ENCODE measurements at places on chromosomes 16 and 17. TPM values are rescaled to one million over a fixed set of nuclear protein-coding genes. Genes with fewer than 3 reads are reported as not detected.

DNA sequence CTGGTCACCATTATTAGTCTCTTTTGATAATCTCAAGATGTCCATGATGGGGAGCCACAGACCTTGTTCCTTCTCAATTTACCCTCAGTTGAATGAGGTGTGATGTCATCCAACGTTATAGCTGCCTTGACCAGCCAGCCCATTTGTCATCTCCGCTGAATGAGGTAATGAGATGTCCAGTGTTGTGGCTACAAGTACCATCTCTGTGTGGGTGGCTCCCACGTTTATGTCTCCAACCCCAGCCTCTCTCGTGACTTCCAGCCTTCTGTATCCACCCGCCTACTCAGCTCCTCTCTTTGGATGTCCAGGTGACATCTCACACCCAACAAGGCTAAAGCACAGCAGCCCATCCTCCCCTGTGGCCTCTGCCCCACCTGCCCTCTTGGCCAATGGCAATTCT lies 18.2 kb downstream of the DNAH17 start:
- H3K27ac ChIP-seq = no peak overlapping the region
- H3K27me3 ChIP-seq = peaks cover 10% of the 10 kb centered on the region
- DNase-seq = no peak
- H3K4me1 ChIP-seq = no peaks in the 10 kb centered on the region
- H3K36me3 ChIP-seq = no peaks in the 10 kb centered on the region

- no peaks in the 10 kb centered on the region for H3K27me3 ChIP-seq
- H3K4me1 ChIP-seq = no peaks in the 10 kb centered on the region
- no peak overlapping the region for H3K27ac ChIP-seq
- H3K4me3 ChIP-seq = no peak overlapping the region
Observed at GRCh38 chr16:54817940-54818574, 112.6 kb upstream of the IRX5 start.

DNA sequence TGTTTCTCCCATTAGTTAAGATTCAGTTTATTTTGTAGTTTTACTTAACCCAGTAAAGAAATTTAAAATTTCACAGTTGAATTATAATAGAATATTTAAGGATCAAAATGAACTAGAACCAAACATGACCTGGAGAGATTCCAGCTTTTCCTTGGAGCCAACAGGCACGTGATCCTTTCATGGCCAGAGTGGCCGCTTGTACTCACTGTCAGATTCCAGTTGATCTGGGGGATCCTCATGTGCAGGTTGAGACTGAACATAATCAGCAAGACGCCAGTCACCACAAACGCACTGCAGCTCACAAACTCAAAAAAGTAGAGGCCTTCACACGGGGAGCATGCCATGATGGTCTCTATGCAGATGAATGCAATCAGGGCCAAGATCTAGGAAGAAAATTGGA lies 31.7 kb downstream of the CMTM3 start:
- no peak overlapping the region for H3K4me3 ChIP-seq
- no peak for DNase-seq
- H3K4me1 ChIP-seq = no peaks in the 10 kb centered on the region
- no peaks in the 10 kb centered on the region for H3K36me3 ChIP-seq

DNA sequence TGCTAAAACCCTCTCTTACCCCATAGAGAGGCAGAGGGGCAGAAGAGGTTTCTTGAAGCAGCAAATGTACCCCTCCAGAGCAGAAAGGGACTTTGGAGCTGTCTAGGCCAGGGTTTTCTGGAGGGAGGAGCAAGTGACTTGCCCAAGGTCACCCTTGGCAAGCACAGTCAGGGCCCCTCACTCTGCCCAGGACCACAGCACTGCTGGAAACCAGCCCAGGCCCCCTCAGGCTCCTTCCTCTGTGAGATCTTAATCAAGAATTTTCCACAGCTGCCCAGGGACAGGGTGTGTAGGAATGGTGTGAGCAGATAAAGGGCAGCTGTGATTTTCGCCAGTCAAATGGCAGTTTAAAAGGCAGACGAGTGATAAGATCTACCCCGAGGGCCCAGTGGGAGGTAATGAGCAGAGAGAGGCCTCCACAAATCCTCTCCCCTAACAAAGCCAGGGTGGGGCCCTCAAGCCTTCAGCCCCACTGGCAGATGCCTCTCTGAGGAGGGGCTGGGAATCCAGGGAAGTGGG lies 3.9 kb upstream of the SLC12A3 start:
- no peaks in the 10 kb centered on the region for H3K27me3 ChIP-seq
- peak overlapping the region; percentile 65 for H3K27ac ChIP-seq
- DNase-seq = no peak
- no peak overlapping the region for H3K4me3 ChIP-seq
- no peaks in the 10 kb centered on the region for H3K36me3 ChIP-seq

GRCh38 chr16:3138342-3138741 lies 3.5 kb downstream of the ZNF213 start:
- H3K27ac ChIP-seq = no peak overlapping the region
- no peak for DNase-seq
- no peaks in the 10 kb centered on the region for H3K27me3 ChIP-seq
- no peaks in the 10 kb centered on the region for H3K36me3 ChIP-seq
- H3K4me3 ChIP-seq = no peak overlapping the region

DNA sequence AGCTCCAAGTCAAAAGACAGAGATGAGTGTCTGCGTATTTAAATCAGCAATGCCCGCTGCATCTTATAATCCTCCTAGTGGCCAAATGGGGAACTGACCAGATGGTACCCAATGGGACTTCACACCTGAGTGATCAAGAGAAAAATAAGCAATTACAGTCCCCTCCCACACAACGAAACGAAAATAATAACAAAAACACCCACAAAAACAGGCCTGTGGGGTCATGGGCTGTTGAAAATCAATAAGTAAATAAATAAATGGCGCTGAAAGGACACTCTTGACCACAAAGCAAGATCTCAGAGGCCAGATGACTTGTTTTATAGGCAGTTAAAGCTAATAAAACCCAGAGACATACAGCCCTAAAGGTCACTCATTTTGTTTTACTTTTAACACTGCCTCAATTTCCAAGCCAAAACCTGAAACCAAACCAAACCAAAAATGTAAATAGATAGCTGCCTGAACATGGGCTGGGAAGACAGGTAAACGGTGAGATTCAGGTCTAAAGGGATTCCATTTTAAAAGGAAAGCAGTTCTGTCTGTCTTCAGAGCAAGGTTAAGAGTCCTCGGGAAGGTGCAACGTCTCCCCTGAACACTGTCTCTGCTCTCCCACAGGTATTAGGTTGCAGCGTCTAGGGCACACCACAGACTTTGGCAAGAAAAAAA lies 1.3 kb downstream of the ZNF821 start:
- peak overlapping the region; percentile 86 for H3K4me3 ChIP-seq
- peak overlapping the region; percentile 89 for H3K27ac ChIP-seq
- peaks cover 43% of the 10 kb centered on the region for H3K4me1 ChIP-seq
- DNase-seq = peak; percentile 90

DNA sequence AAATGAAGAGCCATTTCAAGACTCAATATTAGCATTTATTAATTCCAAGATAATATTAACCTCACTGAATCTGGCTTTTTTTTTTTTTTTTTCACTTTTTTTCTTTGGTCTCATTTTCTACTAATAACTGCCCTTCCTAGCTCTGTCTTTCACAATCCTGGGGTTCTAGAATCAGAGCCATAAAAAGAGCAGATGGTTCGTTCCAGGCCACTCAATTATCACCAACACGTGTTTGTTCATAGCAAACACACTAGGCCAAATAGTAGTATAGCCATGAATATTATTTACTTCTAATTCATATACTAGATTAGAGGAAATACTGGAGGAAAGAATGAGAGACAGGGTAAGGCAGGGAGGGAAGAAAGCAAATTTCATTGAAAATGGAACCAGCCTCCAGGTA lies 39.8 kb downstream of the TEX2 start:
- no peaks in the 10 kb centered on the region for H3K27me3 ChIP-seq
- no peak for DNase-seq
- H3K4me3 ChIP-seq = no peak overlapping the region
- H3K4me1 ChIP-seq = peaks cover 3% of the 10 kb centered on the region
- H3K27ac ChIP-seq = no peak overlapping the region

GRCh38 chr16:66871840-66872239 lies 8.5 kb upstream of the PDP2 start:
- no peaks in the 10 kb centered on the region for H3K36me3 ChIP-seq
- DNase-seq = no peak
- H3K27me3 ChIP-seq = peaks cover 4% of the 10 kb centered on the region
- no peak overlapping the region for H3K27ac ChIP-seq
- peaks cover 11% of the 10 kb centered on the region for H3K4me1 ChIP-seq
- H3K4me3 ChIP-seq = no peak overlapping the region

DNA sequence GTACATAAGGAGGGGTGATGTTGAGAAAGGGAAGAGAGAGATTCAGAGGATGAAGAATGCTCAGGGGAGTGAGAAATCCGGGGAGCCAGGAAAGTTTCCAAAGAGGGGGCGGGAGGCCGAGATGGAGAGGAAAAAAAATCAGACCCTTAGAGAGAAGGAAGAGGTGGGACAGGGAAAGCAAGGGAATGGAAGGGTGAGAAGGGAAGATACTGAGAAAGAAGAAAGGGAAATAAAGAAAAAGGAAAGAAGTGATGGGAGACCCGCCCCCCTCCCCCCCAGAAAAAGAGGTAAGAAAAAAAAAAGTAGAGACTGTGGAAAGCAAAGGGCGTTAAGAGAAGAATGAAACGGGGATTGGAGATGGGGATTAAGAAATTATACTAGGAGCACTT lies 507 bp downstream of the DYNLRB2 start:
- H3K27me3 ChIP-seq = no peaks in the 10 kb centered on the region
- H3K4me3 ChIP-seq = peak overlapping the region; percentile 68
- no peak for DNase-seq
- H3K4me1 ChIP-seq = peaks cover 11% of the 10 kb centered on the region

GRCh38 chr16:88468275-88469129 lies 15.4 kb downstream of the ZFPM1 start:
- H3K27ac ChIP-seq = no peak overlapping the region
- no peak overlapping the region for H3K4me3 ChIP-seq
- H3K27me3 ChIP-seq = no peaks in the 10 kb centered on the region
- no peak for DNase-seq
- H3K36me3 ChIP-seq = no peaks in the 10 kb centered on the region

- H3K36me3 ChIP-seq = peaks cover 4% of the 10 kb centered on the region
- peaks cover 12% of the 10 kb centered on the region for H3K4me1 ChIP-seq
- no peaks in the 10 kb centered on the region for H3K27me3 ChIP-seq
- no peak for DNase-seq
Observed at GRCh38 chr17:28807925-28808634, 34.5 kb downstream of the FAM222B start.

- H3K36me3 ChIP-seq = no peaks in the 10 kb centered on the region
- H3K4me1 ChIP-seq = peaks cover 35% of the 10 kb centered on the region
- DNase-seq = peak; percentile 25
Observed at GRCh38 chr16:49854796-49855203, 1.1 kb downstream of the ZNF423 start.

DNA sequence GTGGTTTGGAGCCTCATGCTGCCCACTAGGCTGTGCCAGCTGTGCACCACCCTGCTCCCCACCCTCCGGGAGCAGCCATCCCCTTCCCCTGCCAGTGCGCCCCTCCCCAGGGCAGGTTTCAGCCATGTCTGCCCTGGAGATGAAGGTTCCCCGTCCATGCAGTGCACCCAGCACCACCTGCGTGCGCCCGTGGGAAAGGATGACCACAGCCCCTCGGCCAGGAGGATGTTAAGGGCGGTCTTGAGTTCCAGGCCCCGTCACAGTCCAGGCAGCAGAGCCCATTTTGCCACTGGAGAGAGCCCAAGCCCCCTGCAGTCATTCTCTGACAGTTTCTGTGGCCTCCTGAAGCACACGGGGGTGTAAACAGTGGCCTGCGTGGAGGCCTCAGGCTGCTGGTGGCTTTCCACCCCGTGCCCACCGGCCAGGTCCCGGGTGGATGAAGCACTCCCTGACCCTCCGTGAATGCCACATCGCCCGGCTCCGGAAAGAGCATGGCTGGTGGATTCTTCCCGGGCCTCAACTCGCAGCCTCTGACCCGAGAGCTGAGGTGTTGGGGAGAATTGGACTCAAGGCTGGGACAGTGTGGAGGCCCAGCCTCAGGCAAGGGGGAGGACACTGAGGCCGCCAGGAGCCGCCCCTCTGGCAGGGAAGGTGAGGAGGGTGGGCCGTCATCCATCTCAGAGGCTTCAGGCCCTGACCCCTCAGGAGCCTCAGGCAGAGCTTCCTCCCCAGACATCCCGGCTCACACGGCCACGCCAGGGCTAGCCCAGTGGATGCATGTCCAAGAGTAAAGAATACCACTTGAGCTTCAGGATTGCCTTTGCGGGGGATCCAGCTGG lies 69.7 kb upstream of the CHMP6 start:
- H3K27ac ChIP-seq = no peak overlapping the region
- H3K36me3 ChIP-seq = no peaks in the 10 kb centered on the region
- H3K27me3 ChIP-seq = no peaks in the 10 kb centered on the region
- peaks cover 30% of the 10 kb centered on the region for H3K4me1 ChIP-seq
- DNase-seq = no peak

DNA sequence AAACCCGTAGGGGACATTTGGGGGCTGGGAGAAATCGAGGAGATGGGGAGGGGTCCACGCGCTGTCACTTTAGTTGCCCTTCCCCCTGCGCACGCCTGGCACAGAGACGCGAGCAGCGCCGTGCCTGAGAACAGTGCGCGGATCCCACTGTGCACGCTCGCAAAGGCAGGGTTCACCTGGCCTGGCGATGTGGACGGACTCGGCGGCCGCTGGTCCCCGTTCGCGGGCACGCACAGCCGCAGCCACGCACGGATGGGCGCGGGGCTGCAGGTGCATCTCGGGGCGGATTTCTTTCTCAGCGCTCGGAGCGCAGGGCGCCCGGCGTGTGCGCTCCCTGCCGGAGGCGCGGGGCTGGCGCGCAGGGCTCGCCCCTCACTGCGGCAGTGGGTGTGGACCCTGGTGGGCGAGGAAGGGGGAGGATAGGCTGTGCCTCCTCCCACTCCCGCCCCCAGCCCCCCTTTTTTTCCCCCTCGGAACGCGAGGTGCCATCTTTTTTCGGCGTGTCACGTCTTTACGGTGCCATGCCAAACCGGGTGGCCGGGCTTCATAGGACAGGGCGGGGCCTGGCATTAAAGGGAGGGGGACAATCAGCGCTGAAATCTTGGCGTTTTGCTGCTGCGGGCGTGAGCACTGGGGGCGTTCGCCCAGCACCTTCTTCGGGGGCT lies 1.1 kb downstream of the MAPT start:
- no peak overlapping the region for H3K27ac ChIP-seq
- peaks cover 40% of the 10 kb centered on the region for H3K4me1 ChIP-seq
- peak overlapping the region; percentile 3 for H3K4me3 ChIP-seq

DNA sequence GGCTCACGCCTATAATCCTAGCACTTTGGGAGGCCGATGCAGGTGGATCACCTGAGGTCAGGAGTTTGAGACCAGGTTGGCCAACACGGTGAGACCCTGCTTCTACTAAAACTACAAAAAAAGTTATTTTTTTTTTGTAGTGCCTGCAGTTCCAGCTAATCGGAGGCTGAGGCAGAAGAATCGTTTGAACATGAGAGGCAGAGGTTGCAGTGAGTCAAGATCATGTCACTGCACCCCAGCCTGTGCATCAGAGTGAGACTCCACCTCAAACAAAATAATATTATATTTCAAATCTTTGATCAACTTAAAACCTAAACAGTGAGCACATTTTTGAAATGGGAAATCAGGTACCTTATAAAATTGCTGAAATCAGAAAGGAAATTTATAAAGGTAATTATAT lies 36.5 kb downstream of the NCOR1 start:
- H3K36me3 ChIP-seq = peaks cover 18% of the 10 kb centered on the region
- H3K27me3 ChIP-seq = no peaks in the 10 kb centered on the region
- H3K4me1 ChIP-seq = no peaks in the 10 kb centered on the region
- no peak overlapping the region for H3K27ac ChIP-seq
- H3K4me3 ChIP-seq = no peak overlapping the region

GRCh38 chr17:67098006-67098405 lies 53.7 kb downstream of the CACNG1 start:
- no peak for DNase-seq
- H3K27me3 ChIP-seq = no peaks in the 10 kb centered on the region
- no peaks in the 10 kb centered on the region for H3K4me1 ChIP-seq
- H3K27ac ChIP-seq = no peak overlapping the region
- no peak overlapping the region for H3K4me3 ChIP-seq
- H3K36me3 ChIP-seq = peaks cover 2% of the 10 kb centered on the region

The CARD14 gene
- not detected for total RNA-seq

The CHTF8 gene
- 118 TPM for total RNA-seq

The ADAD2 gene
- total RNA-seq = not detected

Data from B cell (primary cell).